Fibroblast of lung (primary cell): ENCODE measurements at places on chromosomes 1 and 21.
A peak's percentile ranks its signal among the peaks of the same experiment; 100 is the strongest.

DNA sequence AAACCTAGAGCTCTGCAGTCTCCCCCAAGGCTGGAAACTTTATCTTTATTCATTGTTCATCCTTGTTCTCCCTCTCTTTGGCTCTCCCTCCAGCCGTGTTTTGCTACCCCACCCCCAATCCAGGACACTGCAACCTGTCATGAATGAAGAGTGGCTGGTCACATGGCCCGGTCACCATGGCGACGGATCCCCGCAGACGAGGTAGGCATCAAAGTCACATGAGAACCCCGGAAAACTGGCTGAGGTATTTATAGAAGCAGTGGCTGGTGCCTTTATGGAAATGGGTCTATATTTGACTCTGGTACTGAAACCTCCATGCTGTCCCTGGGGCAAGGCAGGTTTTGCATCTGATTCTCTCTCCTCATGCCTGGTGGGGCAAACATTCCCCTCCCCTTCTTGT, 13.4 kb upstream of the SLC6A17 start:
- DNase-seq, result no peak

- DNase-seq, result no peak
These were observed 40.1 kb upstream of the CXADR start for GRCh38 chr21:17472592-17473271.

DNA sequence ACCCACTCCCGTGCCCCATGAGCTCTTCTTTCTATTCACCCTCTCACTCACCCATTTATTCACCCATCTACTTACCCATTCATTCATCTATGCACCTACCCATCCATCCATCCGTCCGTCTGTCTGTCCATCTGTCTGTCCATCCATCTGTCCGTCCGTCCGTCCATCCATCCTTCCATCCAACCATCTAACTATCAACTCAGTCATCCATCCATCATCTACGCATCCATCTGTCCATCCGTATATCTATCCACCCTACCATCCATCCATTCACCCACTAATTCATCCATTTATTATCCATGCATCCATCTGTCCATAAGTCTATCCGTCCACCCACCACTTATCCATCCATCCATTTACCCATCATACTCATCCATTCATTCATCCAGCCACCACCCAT, 10.8 kb upstream of the CSF3R start:
- no peak for DNase-seq

DNA sequence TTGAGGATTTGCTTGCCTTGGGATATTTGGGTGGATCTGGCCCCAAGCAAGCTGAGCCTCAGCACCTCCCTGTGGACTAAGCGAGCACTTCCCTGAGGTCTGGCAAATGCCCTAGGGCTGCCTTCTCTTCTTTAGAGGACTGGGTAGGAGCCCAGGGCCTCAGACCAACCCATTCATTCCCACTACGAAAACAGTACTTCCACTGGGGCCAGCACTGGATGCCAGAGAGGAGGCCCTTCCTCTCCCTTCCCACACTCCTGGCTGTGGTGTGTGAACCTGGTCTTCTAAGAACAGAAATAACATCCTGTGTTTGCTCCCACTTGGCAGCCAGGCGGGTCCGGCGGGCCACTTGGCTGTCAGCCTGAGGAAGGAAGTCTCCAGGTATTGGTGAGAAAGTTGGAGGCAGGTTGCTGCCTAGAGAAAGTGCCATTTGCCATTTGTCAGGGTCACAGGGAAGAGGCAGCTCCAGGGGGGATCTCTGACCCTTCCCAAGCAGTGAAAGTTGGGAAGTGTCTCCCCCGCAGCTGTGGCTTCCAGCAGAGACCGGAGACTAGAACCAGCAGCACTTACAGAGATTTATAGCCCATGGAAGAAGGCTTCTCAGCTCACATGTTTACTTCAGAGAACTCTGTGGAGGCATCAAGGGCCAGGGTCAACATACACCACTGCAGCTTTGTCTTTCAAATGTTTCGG, 323.5 kb downstream of the SIPA1L2 start:
- DNase-seq, result no peak

- DNase-seq, result peak; percentile 37
These were observed 104.1 kb downstream of the CSMD2 start for GRCh38 chr1:34060901-34061415.
